Panc1 (cell line): ENCODE measurements at places on chromosomes 12 and 14.
A peak's percentile ranks its signal among the peaks of the same experiment; 100 is the strongest.

- DNase-seq, result no peak
These were observed 417.7 kb downstream of the ATP23 start for GRCh38 chr12:58359084-58359483.

GRCh38 chr12:85440271-85440670 lies 160.3 kb downstream of the ALX1 start:
- DNase-seq, result no peak

DNA sequence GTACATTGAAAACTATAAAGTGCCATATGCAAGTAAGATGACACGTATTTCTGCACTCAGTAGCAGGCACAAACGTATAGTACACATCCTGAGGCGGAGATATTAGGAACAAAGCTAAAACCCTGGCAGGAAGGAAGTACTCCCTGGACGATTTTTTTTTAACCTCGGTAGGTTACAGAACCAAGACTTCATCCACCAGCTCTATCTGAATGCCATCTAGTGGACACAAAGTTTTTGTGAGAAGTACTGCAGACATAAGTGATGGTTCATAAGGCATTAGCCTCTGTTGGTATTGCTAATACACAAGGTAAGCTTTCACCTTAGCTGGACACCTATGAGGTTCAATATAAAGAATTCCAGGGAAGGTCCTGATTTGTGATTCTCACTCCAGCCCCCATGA lies 83.0 kb upstream of the CCDC196 start:
- peak; percentile 18 for DNase-seq

GRCh38 chr14:96757456-96757855 lies 39.7 kb upstream of the VRK1 start:
- no peak for DNase-seq

DNA sequence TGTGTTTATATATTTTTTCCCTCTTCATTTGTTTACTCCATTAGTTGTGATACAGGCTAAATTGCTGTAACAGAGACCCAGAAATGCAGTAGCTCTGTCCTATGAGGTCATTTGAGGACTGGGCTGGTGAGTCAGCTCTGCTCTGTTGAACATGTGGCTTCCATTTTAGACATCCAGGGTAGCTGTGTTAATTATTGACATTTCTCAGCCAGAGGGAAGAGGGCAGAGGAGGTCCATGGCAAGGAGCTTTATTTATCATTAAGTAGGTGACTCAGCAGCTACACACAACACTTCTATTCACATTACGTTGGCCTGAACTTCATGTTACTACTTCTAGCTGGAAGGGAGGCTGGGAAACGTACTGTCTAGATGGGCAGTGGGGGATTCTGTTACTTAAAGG lies 85.4 kb downstream of the PTCSC3 start:
- DNase-seq, result no peak

- no peak for DNase-seq
These were observed 155.5 kb downstream of the SYT1 start for GRCh38 chr12:79020106-79020505.

- no peak for DNase-seq
These were observed 34.3 kb downstream of the DAD1 start for GRCh38 chr14:22554498-22555383.

DNA sequence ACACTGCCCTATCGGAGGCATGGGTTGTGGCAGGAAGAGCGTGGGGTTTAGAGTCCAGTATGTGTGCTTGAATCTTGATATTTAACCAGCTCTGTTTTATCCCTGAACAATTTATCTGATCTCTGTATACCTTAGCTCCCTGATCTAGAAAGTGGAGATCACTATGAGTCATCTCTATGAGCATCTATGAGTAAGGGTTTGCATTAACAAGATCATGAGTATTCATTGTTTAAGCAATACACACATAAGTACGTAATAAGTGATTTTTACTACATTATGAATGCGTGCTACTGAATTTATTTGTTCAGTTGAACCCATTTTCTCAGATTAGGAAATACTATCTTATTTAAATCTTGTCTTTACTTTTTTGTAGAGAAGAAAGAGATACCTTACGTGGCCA lies 49.4 kb downstream of the GPATCH2L start:
- DNase-seq, result peak; percentile 38

GRCh38 chr12:70485704-70486103 lies 119.6 kb downstream of the KCNMB4 start:
- no peak for DNase-seq

GRCh38 chr12:39327510-39327909 lies 115.4 kb downstream of the KIF21A start:
- DNase-seq, result no peak

GRCh38 chr12:130602251-130602650 lies 113.8 kb downstream of the RIMBP2 start:
- DNase-seq, result no peak

DNA sequence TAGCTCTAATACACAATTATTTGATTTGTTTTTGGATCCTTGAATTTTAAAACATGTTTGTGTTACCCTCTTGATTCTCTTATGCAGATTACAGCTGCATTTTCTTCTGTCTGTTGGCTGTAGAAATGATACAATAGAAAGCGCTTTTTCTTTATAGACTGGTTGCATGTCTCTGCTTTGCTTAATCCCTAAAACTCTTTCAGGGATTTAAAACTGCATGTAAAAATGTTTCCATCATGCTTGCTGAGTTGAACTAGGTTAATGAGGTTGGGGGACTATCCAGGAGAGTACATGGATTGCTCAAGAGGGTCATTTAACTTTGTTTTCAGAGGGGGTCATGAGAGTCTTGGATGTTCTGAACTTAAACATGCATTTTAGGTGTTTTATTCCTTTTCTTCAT lies 166.4 kb upstream of the IFNG-AS1 start:
- no peak for DNase-seq

DNA sequence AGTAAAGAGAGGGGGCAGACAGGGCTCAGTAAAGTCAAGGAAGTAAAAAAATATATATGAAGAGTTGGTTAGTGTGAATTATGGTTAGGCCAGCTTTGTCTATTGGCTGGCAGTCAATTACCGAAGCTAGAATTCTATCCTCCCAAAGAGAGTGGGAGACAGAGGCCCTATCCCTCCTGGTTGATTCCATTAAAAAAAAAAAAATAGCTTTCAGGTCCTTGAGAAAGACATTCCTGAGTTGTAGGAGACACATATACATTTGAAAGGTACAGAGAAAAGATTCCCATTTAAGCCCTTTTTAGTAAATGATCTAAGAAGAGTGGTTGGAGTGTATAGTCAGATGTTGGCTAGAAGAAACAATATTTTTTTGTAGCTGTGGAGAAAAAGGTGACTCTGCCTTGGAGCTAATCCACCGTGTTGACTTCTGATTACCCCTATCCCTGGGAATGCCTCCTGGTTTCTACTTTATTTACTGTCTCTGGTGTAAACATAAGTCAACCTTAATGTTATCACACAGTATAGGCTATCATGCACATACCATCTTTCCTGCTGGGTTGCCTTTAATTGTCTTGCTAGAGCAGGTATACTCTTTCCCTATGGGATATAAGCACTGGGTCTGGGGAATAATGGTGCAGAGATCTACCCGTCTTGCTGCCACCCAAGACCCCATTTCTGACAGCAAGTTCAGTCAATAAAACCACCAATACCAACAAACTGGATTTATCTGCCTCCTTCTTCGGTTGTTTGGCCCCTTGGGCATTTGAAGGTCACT lies 859.9 kb upstream of the ATXN7L3B start:
- DNase-seq, result no peak

DNA sequence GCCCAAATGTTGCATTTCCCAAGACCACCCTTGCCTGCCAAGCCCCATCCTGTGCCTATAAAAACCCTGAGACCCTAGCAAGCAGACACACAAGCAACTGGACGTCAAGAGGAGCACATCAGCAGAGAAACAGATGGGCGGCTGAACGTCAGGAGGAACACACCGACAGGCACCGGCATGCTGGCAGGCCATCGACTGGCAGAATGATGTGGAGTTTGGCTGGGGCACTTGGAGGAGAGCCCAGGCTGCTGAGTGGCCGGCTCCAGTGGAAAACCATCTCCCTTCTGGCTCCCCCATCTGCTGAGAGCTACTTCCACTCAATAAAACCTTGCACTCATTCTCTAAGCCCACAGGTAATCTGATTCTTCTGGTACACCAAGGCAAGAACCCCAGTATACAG lies 130.1 kb downstream of the SLC41A2 start:
- no peak for DNase-seq

- no peak for DNase-seq
These were observed 343.4 kb downstream of the LRIG3 start for GRCh38 chr12:58576916-58577315.

GRCh38 chr14:51534610-51535011 lies 117.1 kb upstream of the FRMD6 start:
- no peak for DNase-seq

DNA sequence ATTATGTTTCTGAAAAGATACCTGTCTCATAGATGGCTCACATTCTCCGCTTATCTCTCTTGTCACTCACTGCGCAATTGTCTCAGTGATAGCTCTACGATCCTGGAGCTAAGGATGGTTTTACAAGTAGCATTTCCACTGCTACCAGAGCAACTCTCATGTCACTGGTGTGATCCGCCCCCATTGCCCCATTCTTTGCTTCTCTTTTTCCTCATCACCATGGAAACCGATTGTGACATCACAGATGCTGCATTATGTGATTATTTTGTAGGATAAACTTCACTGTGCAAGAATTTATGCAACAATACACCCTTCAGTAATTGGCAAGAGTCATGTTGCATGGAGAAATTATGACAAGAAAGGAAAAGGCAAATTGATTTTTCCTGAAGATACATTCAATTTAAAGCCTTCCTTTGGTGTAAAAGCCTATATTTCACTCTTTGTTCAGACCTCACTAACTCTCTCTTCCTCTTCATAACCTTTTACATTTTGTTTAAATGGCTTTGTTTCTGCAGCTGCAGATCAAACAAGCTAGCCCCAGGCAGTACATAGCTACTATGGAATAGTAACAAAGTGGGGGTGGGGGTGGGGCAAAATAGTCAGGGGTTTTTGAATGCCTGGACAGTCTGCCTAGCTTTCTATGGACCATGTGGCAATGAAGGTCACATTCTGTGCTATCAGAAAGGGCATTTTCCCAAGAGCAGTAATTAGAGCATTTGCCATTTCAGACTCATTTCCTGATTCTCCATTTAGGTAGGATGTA lies 539.8 kb downstream of the NRXN3 start:
- no peak for DNase-seq

- DNase-seq, result no peak
These were observed 706 bp downstream of the CRACR2A start for GRCh38 chr12:3752096-3752709.

DNA sequence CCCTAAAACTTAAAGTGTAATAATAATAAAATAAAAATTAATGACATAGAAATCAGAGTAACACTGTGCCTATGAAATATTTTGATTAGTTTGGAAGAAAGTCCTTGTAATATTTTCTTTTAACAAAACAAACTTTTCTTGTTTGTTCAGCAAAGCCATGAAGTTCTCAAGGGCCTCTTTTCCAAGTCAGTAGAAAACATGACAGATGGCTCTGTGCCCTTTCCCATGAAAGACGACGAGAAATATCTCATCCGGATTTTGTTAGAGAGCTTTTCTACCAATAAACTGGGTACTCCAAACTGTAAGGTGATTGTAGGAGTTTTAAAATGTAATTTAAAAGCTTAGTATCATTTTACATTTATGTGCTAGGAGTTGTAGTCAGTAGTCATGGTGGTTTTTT lies 54.5 kb upstream of the ASPG start:
- no peak for DNase-seq

- DNase-seq, result no peak
These were observed 67.0 kb downstream of the PRKCH start for GRCh38 chr14:61388173-61388975.

DNA sequence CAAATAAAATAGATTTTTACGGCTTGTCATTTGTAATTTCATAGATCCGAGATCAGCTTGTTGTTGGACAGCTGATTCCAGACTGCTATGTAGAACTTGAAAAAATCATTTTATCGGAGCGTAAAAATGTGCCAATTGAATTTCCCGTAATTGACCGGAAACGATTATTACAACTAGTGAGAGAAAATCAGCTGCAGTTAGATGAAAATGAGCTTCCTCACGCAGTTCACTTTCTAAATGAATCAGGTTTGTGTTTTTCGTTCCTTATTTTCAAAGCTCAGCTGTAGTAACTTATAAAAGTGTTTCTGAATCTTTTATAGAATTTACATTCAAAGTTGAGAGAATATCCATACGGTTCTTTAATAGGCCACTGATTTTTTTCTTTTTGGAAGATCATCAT lies 89.1 kb downstream of the LRRK2 start:
- DNase-seq, result no peak

- no peak for DNase-seq
These were observed 2.6 kb downstream of the NAP1L1 start for GRCh38 chr12:76081909-76082308.

- no peak for DNase-seq
These were observed 318.9 kb downstream of the SOX5 start for GRCh38 chr12:23630524-23630923.

GRCh38 chr14:71487449-71487848 lies 444.8 kb upstream of the RGS6 start:
- no peak for DNase-seq

- no peak for DNase-seq
These were observed 546.2 kb upstream of the ATP2B1 start for GRCh38 chr12:90254796-90255195.

GRCh38 chr12:6839482-6840201 lies 1.1 kb upstream of the GNB3 start:
- DNase-seq, result no peak

GRCh38 chr12:2751686-2752085 lies 43.1 kb upstream of the FKBP4 start:
- DNase-seq, result no peak

- DNase-seq, result no peak
These were observed 15.9 kb downstream of the COL2A1 start for GRCh38 chr12:47988073-47989022.

GRCh38 chr14:31405599-31406232 lies 14.6 kb downstream of the HEATR5A start:
- no peak for DNase-seq

DNA sequence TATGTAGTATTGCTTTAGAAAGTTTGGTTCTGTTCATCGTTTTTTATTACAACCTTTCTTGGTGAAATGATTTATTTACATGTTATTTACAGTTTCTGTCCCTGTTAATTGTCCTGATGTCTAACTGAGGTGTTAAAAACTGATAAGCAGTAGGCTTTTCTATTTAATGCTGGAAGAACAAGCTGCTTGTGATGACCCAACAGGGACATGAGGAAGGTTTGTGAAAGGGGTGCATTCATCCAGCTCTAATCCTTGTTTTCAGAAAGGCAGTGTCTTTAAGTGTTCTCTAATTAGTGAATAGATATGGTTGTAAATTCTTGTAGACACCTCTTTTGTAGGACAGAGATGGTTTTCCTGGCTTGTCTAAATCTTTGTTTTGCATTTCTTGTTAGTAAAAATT lies 191.4 kb downstream of the FOXA1 start:
- no peak for DNase-seq

- no peak for DNase-seq
These were observed 232.4 kb downstream of the AEBP2 start for GRCh38 chr12:19671695-19672094.

- DNase-seq, result peak; percentile 4
These were observed 31.9 kb upstream of the PAPOLA start for GRCh38 chr14:96470331-96470730.

GRCh38 chr12:119964123-119964522 lies 24.9 kb upstream of the BICDL1 start:
- DNase-seq, result no peak
